ENCODE measurements at places on chromosomes 1 and 21.

DNA sequence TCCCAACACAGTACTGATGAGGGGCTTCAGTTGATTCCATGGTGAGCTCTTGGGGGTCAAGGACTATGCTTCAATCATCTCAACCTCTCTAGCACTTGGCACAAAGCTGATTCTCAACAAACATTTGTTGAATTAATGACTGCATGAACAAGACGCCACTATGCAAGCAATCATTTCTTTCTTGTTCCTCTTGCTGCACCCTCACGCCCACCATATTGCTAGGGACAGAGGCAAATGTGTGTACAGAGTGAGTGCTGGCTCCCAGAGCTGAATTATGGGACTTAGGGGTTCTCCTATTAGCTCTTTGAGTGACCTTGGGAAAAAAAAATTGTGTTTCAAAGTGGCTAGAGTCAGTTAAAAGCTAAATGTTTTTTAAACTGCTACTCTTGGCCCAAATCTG, 2.5 kb downstream of the ADAR start:
- DNase-seq, result no peak

- no peak for DNase-seq
Measured at GRCh38 chr1:200740571-200741208, 2.0 kb downstream of the CAMSAP2 start.

GRCh38 chr21:36973986-36974850, 7.7 kb upstream of the HLCS start:
- DNase-seq, result no peak

- DNase-seq, result no peak
Measured at GRCh38 chr1:59432531-59433439, 135.9 kb downstream of the FGGY start.

GRCh38 chr1:236692128-236692527, 5.8 kb downstream of the ACTN2 start:
- no peak for DNase-seq

- peak; percentile 34 for DNase-seq
Measured at GRCh38 chr1:147772570-147772969, 12.2 kb upstream of the GJA5 start.

GRCh38 chr1:97632075-97632474, 288.8 kb downstream of the DPYD start:
- DNase-seq, result peak; percentile 63

GRCh38 chr1:226661271-226661670, 77.8 kb downstream of the ITPKB start:
- DNase-seq, result no peak

- DNase-seq, result peak; percentile 11
Measured at GRCh38 chr1:156767879-156768604, 707 bp downstream of the PRCC start.

- no peak for DNase-seq
Measured at GRCh38 chr1:53328541-53329499, 950 bp upstream of the LRP8 start.

DNA sequence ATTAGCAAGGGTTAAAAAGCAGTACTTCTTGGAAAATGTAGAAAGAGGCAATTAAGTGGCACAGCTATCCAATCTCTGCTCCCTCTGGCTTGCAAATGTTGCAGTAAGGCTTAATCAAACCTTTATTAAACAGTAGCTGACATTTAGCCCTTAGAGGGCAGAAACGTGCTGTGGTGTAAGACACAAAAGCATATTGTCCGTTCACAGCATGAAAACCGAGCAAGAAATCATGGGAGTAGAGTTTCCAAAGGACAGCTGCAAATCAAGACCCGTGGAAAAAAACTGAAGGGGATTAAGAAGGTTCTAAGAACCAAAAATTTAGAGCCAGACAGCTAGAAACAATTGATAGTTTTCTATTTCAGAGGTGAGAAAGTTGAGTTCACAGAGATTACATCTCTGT, 13.1 kb downstream of the ZP4 start:
- no peak for DNase-seq

- DNase-seq, result no peak
Measured at GRCh38 chr1:8930116-8930515, 15.6 kb upstream of the CA6 start.

- no peak for DNase-seq
Measured at GRCh38 chr1:169128562-169128961, 22.1 kb downstream of the ATP1B1 start.

GRCh38 chr1:236148470-236148845, 6.1 kb downstream of the GPR137B start:
- peak; percentile 22 for DNase-seq

DNA sequence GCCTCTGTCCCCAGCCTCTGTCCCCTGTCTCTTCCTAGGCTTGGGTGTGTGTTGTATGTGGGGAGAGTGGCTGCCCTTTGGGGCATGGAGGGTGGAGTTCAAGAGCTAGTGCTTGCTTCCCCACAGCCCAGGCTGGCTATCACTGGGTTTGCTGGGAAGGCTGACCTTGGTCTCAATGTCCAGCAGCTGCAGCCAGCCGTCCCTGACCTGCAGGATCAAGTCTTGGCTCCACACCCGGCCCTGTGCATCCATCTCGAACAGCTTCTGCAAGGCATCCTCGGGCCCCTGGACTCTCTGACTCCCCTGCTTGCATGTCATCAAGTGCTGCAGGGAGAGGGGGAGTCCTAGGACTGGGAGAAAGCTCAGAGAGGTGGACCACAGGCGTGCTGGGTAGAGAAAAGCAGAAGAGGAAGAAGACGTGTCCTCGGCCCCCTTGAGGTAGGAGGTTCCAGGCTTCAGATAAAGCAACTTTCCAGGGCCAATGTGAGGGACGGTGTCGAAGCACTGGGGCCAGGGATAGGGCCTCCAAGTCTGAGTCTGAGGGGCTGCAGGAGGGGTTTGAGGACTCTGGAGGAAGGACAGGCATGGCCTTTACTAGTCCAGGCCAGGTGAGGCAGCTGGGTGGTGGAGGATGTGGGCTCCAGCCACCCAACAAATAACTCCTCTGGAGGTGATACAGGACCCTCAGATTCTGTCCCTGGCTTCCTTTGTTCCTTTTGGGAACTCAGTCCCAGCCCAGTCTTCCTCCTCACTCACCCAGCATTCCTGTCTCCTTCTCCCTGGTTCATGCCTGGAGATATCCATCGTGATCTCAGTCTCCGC, 4.0 kb downstream of the EPS8L3 start:
- DNase-seq, result no peak

GRCh38 chr1:205318231-205318991, 3.1 kb downstream of the NUAK2 start:
- DNase-seq, result no peak

- no peak for DNase-seq
Measured at GRCh38 chr1:81430955-81431623, 369.6 kb upstream of the ADGRL2 start.

GRCh38 chr1:15691434-15692032, 7.4 kb downstream of the PLEKHM2 start:
- no peak for DNase-seq

DNA sequence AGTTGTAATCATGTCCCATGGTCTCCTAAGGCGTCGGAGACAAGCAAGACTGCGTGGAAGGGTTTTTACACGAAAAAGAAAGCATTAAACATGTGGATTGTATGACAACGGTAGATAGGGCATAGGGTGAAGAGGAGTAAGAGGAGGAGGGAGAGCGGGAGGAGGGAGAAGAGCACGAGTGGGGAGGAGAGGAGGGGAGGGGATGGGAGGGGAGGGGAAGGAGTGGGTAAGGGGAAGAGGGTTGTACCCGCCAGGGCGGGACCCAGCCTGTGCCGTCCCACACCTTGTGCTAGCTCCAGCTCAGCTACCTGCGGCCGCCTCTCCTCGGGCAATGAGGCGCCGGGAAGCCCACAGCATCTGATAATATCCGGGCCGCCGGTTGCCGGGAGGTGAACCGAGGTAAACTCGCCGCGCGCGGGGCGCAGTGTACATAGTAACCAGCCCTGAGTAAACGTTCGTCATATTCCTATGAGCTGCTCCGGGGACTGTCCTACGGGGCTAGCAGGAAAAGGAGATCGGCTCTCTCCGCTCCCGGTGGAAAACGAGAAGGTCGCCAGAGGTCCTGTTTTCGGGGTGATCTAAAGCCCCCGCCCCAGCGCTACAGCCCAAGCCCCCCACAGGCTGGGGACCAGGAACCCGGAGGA, 449 bp upstream of the RCAN3 start:
- DNase-seq, result peak; percentile 60

GRCh38 chr1:39158327-39159086, 46.0 kb upstream of the MACF1 start:
- no peak for DNase-seq

DNA sequence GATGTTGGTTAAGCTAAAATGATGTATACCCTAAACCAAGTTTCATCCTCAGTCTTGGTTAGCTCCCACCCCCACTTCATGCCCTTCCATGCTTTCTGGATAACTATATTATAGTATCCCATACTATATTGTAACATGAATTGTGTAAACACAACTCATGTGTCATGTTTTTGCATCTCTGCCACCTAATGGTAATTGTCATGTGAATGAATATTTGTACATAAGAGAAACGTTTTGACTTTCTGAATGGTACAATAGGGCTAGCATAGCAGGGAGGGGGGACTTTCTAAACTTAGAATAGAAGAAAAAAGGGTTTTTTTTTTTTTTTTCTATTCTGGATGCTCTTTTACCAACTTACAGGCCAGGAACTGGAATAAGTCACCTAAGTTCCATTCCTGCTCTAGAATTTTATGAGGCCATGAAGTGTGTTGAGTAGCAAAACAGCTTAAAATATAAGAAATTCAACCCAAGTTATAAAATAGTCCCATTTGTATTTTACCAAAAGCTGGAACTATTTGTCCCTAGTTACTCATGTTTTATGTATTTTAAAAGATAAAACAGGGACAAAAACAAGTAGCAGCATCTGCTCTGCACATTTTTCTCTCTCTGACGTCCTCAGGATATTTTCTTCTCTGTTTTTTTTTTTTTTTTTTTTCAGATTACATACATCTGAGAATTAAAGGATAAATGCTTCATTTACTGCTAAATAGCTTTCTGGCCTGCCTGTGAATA, 77.4 kb downstream of the HLX start:
- DNase-seq, result no peak

DNA sequence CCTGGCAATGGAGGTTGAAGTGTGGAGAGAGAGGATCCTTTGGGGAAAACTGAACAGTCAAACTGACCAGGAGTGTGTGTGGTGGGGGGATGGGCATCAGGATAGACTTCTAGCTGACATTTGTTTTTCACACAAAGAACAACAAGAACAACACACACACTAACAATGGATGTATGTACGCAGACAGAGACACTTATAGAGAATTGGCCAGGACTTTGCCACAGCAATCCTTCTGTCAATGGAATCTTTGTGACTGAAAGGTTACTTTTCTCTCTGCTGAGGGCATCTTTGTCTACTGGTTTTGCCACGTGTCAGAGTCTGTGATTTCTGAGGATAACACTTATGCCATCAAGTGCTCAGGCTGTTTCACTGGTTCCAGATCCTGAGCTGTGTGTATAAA, 12.4 kb upstream of the FCGR2A start:
- DNase-seq, result no peak

DNA sequence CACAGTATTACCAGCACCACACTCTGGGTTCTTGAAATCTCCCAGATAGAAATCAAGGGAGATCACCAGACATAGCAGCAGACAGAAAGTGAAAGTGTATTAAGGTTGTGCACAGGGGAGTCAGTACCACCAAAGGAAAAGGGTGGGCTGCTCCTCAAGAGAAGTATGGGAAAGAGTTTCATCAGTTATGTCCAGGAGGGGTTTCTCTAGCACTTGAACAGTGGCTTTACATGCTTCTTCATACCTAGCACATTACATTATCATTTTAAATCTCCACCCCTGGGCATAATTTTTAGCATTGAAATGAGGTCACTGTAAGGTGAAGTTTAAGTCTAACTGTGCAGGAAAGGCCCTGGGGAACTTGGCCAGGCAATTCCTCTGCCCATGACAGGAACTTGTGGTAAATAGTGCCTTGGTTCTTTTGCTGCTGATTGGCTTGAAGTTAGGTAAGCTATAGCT, 601.0 kb downstream of the NUF2 start:
- no peak for DNase-seq

DNA sequence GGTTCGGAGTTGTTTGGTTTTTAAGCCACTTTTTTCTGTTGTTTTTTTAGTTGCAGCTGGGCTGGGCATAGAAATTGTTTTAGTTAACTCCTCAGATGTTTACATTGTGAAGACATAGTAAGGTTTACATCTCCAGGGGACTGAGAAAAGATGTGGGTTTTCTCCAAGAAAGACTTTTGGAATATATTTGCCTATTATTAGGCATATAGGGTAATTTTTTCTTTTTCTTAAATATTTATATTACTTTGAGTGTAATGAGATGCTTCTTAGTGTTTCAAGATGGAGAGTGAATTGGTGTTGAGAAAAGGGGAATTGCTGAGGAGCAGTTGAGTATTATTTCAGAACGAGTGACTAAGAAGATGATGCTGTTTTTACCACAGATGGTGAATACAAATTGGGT, 26.6 kb upstream of the PIGK start:
- DNase-seq, result no peak

DNA sequence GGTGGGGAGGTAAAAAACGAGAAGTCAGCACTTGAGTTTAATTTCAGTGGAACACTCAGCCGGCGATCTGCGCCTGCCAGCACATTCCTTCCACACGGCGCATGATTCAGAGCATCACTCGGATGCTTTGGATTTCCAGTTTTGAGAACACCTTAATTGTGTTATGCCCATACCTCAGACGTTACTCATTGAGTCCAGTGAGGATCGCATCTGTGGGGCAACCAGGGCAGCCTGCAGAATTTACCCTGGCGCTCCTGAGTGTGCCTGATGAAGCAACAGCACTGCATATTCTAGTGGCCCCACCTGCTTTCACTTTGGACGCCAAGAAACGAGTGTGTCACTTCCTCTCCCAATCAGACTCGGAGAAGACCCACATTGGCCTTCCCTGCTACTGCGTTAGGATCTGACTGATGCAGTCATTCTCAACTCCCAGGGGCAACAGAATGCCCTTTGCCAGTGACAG, 19.9 kb downstream of the FAM89A start:
- no peak for DNase-seq

- DNase-seq, result no peak
Measured at GRCh38 chr1:181326348-181326747, 157.0 kb upstream of the CACNA1E start.

DNA sequence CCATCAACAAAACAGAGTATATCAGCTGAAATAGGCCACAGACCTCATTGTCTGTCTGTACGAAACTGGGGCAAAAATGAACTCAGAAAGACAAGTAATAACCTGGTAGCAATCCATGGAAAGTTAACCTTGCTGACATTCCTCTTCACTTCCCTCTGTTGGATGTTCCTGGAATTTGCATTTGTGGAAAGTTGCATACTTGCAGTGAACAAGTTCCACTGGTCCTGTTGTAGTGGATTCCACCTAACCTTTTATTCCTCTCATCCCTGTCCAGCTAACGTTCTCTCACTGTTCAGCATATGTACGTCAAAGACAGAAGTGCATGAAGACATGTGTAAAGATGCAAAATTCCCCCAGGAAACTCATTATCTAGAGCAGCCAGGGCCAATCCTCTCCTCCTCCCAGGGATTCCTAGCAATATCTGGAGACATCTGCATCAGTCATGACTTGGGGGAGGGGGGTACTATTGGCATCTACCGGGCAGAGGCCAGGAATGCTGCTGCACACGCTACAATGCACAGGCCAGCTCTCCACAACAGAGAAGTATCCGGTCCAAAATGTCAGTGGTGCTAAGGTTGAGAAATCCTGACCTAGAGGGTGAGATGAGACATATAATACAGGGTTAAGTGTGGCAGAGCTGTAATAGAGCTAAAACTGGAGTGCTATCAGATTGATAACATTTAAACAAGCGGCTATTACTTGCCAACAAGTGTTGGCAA, 8.2 kb downstream of the LPAR3 start:
- DNase-seq, result peak; percentile 18
